ENCODE measurements at places on chromosomes 4 and X.

GRCh38 chrX:1262369-1262768 is 6.2 kb upstream of the CSF2RA start:
- no peak for DNase-seq

DNA sequence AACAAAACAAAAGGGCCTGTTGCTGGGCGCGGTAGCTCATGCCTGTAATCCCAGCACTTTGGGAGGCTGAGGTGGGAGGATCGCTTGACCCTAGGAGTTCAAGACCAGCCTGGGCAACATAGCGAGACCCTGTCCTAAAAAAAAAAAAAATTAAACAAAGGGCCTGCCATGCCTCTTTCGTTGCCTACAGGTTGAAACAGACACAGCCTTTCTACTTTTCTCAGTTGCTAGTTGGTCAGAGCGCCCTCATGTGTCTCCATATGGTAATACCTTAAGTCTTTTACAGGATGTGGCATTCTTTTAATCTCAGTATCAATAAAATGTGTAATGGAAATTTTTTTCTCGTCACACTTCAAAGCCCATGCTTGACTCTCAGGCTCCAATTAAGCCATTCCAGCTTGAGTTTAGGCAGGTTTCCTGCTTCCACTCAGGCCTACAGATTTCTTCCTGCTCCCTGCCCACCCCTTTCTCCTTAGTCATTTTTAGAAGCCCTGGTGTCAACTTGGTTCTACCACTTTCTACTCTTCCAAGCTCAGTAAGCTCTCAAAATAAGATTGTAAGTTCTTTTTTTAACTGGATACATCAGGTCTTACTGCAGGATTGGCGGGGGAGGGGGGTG is 4.6 kb upstream of the SOWAHD start:
- no peak for DNase-seq

- no peak for DNase-seq
These were observed 97.1 kb downstream of the PARM1 start for GRCh38 chr4:75030028-75030427.

GRCh38 chr4:74223098-74223497 is 65.2 kb downstream of the MTHFD2L start:
- no peak for DNase-seq

DNA sequence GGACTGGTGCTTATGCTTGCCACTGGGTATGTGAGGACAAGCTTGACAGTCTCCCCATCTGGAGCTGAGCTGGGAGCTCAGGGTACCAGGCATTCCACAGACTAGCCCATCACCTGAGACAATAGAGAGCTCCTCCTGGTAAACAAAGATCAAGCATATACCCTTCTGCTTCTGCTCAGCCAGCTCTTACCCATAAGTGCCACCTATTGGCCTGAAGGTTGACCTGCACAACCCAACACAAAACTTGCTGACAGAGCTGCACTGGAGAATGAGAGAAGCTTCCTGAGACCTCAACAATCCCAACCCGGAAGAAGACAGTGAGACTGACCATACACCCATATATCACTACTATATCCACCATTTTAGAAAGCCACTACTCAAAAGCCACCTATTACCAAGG is 1049.2 kb upstream of the INTU start:
- DNase-seq, result no peak

DNA sequence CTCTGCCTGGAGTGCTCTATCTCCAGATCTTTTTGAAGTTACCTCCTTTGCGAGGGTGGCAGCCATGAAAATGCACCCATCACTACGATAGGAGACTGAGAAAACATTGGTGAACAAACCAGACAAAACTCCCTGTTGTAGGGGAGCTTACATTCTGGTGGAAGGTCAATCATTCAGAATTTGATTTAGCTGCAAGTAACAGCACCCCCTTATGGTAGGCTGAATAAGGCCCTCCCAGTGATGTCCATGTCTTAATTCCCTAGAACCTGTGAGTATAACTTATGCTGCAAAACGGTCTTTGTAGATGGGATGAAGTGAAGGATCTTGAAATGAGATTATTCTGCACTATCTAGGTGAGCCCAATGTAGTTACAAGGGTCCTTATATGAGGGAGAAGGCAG is 5.6 kb upstream of the TEC start:
- no peak for DNase-seq

- DNase-seq, result no peak
These were observed 7.4 kb downstream of the COL25A1 start for GRCh38 chr4:109295081-109295480.

GRCh38 chrX:47645530-47645929 is 4.8 kb downstream of the ELK1 start:
- DNase-seq, result no peak

GRCh38 chrX:65706041-65706828 is 38.8 kb downstream of the MSN start:
- peak; percentile 33 for DNase-seq

DNA sequence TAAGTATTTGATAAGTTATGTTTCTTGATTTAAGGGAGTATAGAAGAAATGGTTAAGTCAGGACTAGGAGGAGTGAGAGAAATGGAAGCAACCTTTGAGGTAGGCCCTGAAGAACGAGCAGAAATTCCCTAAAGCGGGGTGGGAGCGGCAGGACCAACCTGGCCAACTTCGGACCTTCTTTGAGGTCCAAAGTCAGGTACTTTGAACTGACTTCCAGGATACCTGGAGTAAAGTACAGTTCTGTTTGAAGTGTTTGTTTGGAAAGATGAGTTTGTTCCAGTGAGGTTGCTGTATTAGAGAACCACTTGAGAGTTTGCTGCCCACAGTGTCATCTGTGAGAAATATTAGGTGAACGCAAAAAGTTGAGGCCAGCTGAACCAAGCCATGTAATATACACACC is 11.7 kb downstream of the RNF4 start:
- no peak for DNase-seq

DNA sequence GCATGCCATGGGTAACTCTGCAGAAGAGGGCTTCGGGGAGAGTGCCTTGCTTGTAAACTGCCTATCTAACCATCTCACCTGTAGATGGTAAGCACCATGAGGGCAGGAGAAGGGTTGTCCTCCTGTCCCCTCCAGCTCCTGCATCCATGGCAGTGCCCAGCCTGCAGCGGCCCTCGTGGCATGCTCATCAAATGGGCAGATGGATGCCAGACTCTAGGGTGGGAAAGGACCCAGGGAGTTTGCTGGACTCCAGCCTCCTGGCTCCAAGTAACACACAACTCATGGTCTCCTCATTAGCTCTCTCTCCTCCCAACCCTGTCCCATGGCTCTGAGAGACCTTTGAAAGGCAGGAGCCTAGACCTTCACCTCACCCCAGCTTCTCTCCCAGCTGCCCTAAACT is 29.7 kb upstream of the CRMP1 start:
- DNase-seq, result no peak

DNA sequence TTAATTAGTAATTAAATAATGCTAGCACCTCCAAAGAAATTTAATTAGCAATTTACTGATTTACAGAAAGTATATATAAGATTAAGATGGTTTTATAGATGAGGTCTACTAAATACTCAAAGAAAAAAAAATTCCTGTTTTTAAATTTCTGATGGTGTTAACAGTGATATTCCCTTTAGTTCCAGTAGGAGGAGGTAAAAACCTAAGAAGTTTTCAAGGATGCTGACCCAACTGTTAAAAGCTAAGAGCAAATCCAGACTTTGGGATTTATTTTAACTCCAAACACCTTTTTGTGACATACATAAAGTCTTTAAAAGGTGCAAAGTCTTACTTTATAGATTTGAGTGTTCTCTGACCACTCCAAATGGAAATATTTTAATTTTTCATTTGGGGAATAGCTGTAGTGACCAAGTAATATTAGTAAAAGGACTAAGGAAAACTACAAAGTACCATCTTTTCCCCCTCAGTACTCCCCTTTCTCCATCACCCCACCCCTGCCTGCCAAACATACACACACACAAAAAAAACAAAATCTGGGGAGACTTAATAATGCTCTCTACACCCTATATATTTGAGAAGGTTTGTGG is 34.2 kb upstream of the CSN1S1 start:
- DNase-seq, result no peak

DNA sequence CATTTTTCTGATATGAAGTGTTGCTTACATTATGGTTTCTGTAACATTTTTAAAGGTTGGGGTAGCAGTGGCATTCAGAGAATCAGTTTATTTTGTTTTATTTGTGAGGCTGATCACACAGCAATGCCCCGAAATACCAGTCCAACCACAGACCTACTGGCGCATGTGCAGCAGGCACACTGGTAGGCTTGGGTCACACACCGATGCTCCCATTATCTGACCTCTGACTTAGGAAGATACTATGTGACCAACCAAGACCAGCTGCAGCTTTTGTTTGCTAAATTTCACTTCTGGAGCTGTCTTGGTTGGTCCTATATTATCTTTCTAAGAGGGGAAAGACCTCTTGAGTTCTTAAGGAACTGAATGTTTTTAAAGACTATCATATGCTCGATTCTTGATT is 18.7 kb downstream of the PGM2 start:
- no peak for DNase-seq

DNA sequence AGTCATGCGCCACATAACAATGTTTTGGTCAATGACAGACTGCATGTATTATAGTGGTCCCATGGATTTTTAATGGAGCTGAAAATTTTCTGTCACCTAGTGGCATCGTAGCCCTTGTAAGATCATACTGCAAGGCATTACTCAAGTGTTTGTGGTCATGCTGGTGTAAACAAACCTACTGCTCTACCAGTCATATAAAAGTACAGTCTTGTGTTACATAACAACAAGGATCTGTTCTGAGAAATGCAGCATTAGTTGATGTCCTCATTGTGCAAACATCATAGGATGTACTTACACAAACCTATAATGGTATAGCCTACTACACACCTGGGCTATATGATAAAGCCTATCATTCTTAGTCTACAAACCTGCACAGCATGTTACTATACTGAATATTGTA is 34.6 kb downstream of the COX18 start:
- DNase-seq, result no peak

GRCh38 chrX:74614093-74614909 is at the start of gene RLIM:
RLIM (minus strand) TSS chrX:74614624; CDS start chrX:74595977, 18,647 bp downstream.
- peak; percentile 86 for DNase-seq

DNA sequence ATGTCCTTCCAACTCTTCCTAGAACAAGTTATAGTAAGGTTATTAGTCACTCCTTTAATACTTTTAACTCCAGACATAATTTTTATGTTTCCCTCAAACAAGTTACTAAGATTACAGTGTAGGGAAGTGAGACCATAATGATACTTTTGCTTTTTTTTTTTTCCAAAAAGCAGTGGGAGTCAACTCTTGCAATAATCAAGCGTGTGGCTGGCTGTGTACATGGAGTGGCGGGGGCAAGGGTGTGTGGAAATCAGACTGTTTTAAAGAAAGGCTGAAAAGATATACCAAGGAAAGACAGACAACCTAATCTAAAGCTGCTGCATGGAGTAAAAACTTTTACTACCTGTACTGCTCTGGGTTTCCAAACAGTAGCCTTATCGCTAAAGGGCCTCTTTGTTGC is 4.1 kb downstream of the NOA1 start:
- DNase-seq, result no peak

GRCh38 chr4:174467107-174467506 is 55.2 kb downstream of the HPGD start:
- no peak for DNase-seq

- no peak for DNase-seq
These were observed 47.0 kb downstream of the SCLT1 start for GRCh38 chr4:129046055-129046959.

GRCh38 chrX:1596676-1597344 is 5.4 kb downstream of the AKAP17A start:
- no peak for DNase-seq

DNA sequence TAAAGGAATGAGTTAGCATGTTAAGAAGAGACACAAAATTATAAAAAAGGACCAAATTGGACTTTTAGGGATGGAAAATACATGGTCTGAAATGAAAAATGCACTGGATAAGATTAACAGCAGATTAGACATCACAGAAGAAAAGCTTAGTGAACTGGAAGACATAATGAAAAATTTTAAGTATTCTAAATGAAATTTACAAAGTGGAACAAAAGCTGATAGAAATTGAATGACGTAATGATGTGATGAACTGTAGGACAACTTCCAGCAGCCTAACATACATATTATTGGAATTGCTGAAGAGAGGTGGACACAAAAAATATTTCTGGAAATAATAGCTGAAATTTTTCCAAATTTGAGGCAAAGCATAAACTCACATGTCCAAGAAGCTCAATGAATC is 39.6 kb upstream of the GPR173 start:
- DNase-seq, result no peak

GRCh38 chr4:139300431-139301112 is 733 bp upstream of the NAA15 start:
- no peak for DNase-seq

DNA sequence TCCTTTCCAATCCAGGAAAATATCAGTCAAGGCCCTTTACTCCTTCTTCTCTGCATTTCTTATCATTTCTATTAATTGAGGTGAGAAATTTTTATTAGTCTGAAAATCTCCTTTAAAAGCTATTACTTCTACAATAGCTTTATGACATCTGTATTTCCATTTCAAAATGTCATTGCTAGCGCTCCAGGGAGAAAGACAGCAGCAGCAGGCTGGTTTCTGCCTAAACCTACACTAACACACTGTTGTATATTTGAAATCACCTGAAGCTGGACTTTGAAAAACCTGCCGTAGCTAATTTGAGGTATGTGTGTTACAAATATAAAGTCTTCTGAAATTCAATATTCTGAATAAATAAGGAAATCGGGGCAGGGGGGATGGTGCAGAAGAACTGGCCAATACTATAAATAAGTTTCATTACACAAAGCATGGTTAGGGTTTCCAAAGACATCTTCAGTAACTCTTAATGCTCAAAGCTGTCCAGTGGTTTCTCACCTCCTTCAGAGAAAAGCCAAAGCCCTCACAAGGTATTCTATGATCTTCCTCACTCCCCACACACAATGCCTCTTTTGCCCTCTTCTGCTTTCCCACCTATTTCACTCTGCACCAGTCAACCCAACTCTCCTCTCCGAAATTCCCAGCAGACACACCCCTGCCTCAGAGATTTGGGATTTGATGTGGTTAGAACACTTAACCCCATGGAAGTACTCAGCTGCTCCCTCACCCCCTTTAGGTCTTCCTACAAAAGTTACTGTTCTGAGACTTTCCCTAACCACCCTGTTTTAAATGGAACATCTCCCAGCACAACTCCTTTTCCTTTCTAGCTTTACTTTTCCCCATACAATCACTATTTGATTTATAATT is 122.7 kb downstream of the PPP3CA start:
- no peak for DNase-seq

- no peak for DNase-seq
These were observed 16.0 kb upstream of the PAPSS1 start for GRCh38 chr4:107736037-107736436.

GRCh38 chrX:23720117-23720677 is 22.9 kb downstream of the ACOT9 start:
- no peak for DNase-seq

- no peak for DNase-seq
These were observed 163.7 kb downstream of the SMIM20 start for GRCh38 chr4:26077756-26078155.

DNA sequence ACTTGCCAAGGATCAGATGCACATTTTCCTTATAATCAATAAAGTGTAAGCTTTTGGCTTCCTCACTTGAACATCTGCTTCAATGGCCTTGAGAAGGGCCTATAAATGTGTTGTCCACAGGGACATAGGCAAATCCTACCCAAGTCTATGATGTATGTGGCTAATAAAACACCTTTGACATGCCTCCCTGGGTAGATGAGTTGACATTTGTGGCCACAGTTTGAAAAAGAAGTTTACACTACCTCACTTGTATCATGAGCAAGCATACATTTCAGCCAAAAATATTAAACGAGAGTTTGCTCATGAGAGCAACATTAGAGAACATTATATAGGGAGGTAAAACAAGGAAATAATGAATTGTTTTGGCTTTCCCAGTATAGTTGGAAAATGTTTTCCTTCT is 1067.7 kb downstream of the C4orf33 start:
- DNase-seq, result no peak

Data from stimulated activated CD4-positive, alpha-beta T cell treated with anti-CD3 and anti-CD28 coated beads, Interleukin-4, amount 100 ng/mL, for 1 hour (primary cell).